Naive B cell (primary cell): ENCODE measurements at places on chromosomes 4 and X. TPM values are rescaled to one million over a fixed set of nuclear protein-coding genes. Genes with fewer than 3 reads are reported as not detected.

Gene FDCSP
- not detected for polyA plus RNA-seq

Gene KIAA1210
- polyA plus RNA-seq: not detected

Gene MTCP1
- 27.3 TPM for polyA plus RNA-seq

Gene NLGN4X
- not detected for polyA plus RNA-seq

- DNase-seq: no peak
Observed at GRCh38 chrX:14872355-14872754, 514 bp downstream of the FANCB start.

DNA sequence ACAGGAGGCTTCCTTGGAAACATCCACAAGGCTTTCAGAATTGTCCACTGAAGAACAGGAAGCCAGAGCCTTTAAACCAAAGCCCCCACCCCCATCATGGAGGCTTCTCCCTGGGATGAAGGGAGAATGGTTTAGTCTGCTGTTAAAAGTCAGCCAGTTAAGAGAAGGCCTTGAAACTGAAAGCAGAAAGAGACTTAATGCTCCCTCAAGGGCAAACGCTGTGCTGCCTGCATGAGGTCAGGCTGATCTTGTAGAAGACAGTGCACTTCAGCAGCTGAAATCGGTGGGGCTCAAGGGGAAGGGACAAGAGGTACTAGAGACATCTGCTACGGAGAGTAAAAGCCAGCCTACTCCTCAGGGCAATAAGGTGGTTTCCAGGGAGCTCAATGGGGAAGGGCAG is 69.0 kb downstream of the HPRT1 start:
- no peak for DNase-seq

- no peak for DNase-seq
Observed at GRCh38 chr4:129788486-129788885, 692.5 kb downstream of the C4orf33 start.

DNA sequence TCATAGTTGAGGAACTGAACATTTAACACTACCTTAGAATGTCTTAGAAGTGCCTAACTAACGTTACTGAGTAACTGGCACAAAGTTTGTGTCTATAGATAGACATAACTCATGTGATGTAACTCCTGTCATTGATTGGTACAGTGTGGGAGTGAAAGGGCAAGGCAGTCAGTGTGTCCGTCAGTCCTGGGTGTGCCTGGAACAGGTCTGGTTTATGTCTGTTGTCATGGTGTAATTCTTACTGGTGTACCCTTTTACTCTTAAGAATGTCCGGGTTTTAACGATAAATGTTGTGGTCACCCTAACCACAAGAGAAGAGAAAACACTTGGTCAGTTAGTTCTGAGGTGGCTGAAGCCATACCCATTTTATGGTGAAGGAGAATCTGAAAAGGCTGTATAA is 93.1 kb upstream of the ESX1 start:
- no peak for DNase-seq

DNA sequence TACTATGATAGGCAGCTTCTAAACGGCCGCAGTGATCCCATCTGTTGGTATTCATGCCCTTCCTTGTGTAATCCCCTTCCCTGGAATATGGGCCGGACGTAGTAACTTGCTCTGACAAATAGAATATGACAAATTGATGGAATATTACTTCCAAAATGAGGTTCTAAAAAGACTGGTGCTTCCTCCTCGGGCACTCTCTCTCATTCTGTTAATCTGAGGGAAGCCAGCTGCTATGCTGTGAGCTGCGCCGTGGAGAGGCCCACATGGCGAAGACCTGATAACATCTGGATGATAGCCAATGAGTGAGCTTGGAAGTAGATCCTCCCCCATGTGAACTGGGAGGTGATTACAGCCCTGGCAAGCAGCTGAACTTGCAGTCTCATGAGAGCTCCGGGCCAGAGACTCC is 27.2 kb upstream of the SLC25A4 start:
- DNase-seq: no peak

DNA sequence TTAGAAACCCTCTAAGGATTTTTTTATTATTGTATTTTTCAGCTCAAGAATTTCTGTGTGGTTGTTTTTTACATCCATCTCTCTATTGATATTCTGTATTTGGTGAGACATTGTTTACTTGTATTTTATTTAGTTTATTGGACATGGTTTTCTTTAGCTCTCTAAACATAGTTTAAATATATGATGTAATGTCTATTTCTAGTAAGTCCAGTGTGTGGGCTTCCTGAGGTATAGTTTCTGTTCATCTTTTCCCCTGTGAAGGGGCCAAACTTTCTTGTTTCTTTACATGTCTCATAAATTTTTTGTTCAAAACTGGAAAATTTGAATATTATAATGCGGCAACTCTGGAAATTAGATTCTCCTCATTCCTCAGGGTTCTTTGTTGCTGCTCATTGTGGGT is 28.2 kb upstream of the ATRX start:
- DNase-seq: no peak

DNA sequence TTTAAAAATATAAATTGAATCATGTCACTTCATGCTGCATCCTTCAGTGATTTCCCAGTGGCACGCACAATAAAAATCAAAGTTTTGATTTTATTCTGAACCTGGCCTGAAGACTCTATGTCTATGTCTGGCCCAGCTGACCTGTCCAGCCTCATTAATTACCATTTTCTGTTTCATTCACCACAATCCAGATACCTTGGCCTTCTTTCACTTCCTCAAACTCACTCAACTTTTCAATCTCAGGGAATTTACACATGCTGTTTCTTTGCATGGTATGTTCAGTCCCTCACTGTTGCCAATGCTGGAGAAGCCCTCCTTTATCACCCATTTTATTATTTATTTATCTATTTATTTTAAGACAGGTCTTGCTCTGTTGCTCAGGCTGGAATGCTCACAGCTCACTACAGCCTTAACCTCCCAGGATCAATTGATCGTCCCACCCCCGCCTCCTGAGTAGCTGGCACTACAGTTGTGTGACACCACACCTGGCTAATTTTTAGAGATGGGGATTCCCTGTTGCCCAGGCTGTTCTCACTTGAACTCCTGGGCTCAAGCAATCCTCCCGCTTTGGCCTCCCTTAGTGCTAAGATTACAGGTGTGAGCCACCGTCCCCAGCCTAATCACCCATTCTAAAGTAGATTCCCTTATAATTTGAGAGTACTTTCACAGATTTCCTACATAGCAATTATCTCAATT is 43.1 kb downstream of the ZGRF1 start:
- no peak for DNase-seq

- no peak for DNase-seq
Observed at GRCh38 chr4:13762130-13762529, 134.6 kb upstream of the BOD1L1 start.

DNA sequence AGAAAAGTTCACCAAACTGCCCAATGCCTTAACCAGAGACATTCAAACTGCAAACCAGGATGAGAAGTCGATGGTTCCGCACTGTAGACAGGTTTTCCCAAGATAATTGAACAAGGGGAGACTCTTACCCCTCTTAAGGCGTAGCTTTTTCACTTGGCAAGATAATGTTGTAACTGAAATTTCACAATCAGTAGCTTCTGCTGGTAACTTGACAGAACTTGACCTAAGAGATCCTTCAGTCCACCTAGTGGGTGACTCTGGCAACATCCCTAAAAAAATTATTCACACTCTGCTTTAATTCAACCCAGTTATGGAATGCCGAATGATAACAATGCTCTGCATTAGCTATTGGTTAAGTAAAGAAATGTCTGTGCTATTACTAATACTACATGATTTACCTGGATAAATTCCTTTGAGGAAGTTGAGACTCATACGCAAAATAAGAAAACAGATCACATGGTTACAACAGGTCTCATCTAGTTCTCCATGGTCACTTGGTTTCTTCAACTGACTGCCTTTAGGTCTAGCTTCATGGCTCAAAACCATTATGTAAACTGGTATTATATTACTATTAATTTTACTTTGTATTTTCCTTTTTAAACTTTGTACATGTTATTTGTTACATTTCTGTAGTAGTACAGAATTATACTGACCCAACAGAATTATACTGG is 9.1 kb downstream of the ELF2 start:
- DNase-seq: no peak

DNA sequence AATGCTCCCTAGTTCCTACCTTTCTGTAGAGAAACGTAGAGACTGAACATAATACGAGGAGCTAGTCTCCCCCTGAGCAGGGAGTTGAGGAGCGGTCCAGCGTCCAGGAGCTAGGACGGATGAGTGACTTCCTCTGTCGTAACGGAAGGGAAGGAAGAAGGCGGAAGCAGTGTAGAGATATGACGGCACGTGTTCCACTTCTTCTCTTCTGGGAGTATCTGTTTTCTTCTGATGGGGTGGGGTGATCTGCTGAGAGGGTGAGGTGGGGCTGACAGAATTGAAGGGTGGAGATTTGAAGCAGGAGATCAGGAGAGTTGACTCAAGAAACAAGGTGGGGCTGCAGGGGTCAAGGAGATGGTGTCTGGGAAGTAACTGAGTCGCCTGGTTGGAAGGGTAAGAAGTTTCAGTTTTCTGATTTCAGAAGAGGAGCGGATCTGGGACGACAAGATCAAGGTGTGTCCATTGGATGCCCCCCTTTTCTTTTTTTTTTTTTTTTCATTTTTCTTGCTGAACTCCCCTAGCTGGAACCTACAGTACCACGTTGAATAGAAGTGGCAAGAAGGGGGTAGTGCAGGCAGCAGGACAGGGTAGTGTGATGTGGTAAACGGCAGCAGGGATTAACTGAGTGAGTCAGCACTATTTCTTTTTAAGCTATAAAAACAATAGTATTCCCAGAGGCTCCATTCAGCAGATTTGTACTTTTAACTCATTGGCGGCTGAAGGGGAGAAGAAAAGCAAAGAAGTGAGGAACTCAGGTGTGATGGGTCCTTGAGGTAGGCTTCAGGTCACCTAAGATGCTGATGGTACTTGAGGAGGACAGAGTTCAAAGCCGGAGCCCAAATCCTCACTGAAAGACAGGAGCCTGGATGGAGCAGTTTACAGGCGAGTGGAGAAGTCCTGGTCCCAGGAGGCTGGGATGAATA is 50.8 kb upstream of the SETD7 start:
- no peak for DNase-seq

- no peak for DNase-seq
Observed at GRCh38 chr4:115720611-115721010, 607.2 kb upstream of the NDST4 start.

DNA sequence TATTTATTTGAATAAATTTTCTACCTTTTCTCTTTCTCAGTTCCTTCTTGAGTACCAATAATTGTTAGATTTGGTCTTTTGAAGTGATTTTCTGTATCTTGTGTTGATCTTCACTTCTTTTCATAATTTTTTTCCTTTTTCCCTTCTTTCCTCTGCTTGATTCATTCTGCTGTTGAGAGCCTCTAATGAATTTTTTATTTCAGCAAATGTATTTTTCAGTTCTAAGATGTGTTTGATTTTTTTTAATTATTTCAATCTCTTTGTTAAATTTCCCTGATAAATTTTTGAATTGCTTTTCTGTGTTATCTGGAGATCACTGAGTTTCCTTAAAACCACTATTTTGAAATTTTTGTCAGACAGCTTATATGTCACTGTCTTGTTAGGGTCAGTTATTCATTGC is 155.4 kb upstream of the IL15 start:
- DNase-seq: no peak

DNA sequence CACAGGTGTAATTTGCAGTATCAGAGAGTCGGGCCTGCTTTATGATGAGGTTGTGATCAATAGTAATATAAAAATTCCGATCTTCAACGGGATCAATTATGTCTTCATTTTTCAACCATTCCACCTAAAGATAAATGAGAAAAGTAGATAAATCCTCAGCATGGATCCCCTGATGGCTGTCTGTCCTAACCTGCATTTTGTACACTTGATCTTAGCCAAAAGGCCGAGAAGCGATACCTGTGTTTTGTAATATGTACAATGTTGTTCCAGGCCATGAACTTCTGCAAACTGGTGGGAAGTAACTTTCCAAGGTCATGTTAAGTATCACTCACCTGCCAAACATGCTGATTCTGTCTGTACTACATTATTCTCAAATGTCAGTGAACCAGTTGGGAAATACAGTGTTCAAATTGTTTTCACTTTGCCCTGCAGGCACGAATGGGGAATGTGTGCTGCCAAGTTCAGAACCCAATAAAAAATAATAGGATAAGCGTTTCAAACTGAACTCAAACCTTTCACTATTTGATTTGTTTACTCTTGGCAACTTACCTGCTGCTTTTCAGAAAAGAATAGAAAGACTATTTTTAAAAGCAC is 298.1 kb downstream of the UNC5C start:
- no peak for DNase-seq
